ENCODE measurements at places on chromosomes 2 and 18.

- DNase-seq = no peak
Measured at GRCh38 chr18:48932462-48932818, 18.3 kb downstream of the SMAD7 start.

GRCh38 chr18:79884963-79885728, 66.3 kb downstream of the SLC66A2 start:
- DNase-seq = no peak

DNA sequence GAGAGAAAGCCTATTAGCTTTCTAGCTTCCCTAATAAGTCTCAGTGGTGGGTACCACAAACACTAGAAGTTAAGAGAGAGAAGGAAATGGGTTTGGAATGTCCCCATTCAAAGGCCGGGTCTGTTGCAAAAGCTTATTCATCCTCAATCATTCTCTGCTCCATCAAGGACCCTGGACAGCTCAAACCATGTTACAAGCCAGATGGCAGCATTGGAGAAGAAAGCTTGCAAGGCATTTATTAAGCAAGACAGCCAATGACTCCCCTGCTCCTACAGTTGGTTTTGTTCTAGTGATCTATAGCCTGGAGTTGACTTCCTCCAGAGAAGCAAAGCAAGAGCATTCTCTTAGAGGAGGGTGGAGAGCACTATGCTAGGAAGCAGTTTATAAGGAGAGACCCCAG, 86.9 kb upstream of the LMAN1 start:
- no peak for DNase-seq

- no peak for DNase-seq
Measured at GRCh38 chr2:170587117-170587516, 128.0 kb upstream of the SP5 start.

DNA sequence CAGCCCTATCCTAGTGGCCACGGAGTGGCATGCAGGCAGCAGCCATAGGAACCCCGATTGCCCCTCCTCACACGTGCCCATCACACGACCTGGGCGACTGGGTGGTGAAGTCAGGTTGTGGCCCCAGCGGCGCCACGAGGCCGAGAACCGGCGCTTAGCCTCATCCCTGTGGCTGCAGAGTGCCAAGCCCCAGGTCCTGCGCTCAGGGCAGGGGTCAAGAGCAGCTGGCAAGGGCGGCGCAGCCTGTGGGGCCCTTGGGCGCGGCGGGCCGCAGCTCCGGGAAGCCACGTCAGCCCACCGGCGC, 73.3 kb downstream of the RPIA start:
- DNase-seq = no peak
